ENCODE measurements at places on chromosomes 7 and 10.

DNA sequence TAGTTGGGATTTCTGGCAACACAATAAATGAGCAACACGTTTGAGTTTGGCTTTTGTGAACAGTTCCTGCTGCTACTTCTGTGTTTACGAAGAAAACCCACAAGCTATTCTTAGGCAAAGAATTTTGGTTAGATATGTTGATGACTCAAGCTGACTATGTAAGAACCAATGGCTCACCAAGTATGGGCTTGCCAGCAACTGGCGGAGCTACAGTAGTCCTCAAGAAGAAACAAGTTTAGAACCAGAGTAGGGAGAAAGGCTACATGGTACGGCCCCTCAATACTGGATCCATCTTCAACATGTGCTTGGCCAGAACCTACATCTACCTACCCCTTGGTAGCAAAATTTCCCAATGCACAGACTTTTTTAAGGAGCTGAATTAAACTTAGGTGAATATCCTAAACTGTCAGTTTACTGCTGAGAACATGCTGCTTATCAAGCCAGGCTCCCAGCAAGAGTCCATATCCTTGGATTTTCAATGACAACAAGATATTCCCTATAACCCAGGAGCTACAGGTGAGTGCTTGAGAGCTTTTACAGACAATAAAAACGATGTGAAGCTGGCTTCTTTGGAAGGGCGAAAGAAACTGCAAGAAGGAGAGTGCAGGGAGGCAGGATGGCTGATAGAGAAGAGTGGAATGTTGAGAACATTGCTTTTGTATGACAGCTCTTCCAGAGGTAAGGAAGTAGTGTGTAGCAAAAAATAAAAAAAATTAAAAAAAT is 74.3 kb upstream of the ASAH2 start:
- no peak for DNase-seq

DNA sequence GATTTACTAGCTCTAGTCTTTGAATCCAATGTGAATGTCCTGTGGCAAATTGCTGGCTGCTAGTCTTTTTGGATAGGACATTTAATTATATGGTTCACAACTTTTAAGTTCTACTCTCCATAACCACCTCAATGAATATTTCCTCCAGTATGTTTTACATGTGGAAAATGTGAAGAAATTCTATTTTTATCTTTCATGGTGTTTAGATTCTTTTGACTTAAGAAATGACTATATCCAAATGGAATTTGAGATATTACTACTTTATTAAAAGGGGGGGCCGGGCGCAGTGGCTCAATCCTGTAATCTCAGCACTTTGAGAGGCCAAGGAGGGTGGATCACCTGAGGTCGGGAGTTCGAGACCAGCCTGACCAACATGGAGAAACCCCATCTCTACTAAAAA is 202.0 kb downstream of the ARL4A start:
- DNase-seq = no peak

GRCh38 chr7:139089118-139089517 is 20.4 kb downstream of the ZC3HAV1 start:
- DNase-seq = no peak

DNA sequence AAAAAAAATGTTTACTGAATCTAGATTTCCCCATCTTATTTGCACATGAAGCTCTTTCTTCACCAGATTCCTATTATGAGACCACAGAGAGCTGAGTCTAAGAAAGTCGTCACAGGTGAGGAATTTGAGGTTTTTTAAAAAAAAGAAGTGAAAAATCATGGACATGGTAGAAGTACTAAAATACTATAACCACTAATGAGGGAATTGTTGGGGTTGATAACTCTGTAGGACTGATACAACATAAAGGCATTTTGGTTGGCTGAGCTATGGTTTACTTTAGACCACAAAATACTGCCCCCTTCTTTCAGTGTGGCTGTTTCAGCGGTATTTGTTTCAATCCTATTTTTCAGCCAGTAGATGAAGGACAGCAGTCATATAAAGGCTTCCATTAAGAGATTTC is 1111.3 kb downstream of the TYW1 start:
- no peak for DNase-seq

DNA sequence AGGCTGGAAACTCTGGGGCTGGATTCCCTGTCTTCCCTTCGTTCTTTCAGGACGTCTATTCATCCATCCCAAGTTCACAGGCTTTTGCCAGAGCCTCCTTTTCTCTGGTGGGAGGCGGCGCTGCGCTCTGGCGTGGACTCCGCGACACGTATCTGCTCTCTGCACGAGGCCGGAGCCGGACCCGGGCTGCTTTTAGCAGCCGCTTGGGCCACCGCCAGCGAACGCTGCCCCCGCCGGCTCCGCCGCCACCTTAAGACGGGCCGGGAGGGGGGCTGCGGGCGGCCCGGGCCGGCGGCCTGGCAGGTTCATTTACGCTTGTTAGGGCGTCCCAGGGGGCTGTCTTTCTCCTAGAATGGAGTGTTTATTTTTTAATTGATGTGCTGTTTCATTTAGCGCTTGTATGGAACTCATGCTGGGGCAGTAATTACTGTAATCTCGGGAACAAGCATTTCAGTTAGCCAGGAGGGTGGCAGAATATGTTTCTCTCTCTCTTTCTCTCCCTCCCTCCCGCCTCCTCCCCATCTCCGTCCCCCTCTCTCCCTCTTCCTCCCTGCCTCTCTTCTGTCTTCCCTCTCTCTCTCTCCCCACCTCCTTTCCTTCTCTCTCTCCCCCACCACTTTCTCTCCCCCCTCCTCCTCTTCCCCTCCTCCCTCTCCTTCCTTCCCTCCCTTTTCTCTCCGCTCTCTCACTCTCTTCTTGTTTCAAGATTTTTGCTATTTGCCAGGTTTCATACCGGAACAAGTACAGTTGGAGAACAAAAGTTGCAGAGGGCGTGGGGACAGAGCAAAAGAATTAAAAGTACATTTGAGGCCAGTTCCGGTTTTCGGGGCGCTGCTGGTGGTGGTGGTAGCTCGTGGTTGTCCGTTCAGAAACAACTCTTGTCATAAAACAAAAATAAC is 1.3 kb upstream of the FZD8 start:
- no peak for DNase-seq

DNA sequence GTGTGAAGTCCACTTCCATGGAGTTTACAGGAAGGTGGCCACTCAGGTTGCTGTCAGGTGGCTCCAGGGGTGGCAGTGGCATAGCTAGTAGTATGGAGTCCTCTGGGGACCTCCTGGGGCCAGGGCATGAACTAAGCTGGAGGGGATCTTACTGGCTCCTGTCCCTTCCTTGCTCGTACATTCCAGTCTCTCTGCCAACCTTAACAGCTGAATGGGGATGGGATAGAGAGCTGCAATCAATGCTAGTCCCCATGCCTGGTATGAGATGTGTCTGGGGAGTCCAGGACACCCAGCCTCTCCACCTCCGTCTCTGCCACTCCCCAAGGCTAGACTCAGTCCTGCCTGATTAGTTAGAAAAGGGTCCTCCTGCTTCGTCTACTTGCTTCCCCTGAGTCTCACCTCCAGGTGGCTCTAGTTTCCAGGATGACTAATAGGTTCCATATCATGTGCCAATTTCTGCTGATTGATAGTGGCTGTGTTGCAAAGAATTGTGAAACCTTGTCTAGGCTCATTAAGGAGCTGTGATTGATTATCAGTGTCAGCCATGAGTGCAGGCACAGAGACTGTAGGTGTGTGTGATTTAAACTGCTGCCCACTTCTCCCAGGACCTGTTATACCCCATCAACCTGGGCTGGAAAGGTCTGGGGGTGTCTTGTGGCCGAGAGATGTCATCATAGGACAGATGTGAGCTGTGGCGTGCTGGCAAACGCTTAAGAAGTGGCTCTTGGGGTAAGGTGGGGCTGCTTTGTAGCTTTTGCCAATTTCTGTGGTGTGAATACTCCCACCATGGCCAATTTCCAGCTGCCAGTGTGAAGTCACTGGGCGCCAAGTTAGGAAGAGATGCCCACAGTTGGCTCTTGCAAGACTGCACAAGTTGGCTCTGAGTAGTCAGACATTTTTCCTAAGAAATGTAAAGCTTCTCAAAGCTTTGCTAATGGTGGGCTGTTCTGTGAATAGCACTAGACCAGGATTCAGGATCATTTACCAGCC is 59.8 kb downstream of the COL13A1 start:
- no peak for DNase-seq

- no peak for DNase-seq
These were observed 99.9 kb downstream of the MPP7 start for GRCh38 chr10:28202941-28203352.

DNA sequence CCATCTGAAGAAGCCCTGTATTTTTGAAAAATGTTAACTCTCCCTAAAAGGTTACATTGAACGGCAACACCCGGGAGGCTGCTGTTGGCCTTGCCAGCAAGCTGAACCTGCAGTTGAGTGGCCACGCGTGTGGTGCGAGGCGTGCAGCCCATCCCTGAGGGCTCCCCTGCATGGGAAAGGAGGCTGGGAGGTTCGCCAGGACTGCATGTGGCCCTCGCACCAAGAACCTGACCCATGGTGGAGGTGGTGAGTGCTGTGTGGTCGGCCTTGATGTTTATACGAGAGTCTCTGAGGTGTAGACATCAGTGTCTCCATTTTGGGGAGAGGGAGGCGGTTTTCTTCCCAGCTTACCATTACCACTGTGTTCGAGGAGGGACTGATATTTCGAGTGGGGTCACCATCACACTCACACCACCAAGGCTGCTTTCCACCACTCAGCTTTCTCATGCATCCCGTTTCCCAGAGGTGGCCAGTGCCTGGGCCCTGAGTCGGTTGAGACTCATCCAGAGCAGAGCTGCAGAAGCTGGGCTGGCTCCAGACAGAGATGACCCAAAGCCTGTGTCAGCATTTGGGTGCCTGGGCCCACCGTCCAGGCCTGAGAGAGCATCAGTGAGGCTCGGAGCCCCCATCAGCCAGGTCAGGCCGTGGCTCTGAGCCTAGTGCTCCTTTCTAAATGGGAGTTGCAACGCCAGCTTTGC is 222.6 kb downstream of the EBF3 start:
- DNase-seq = no peak

DNA sequence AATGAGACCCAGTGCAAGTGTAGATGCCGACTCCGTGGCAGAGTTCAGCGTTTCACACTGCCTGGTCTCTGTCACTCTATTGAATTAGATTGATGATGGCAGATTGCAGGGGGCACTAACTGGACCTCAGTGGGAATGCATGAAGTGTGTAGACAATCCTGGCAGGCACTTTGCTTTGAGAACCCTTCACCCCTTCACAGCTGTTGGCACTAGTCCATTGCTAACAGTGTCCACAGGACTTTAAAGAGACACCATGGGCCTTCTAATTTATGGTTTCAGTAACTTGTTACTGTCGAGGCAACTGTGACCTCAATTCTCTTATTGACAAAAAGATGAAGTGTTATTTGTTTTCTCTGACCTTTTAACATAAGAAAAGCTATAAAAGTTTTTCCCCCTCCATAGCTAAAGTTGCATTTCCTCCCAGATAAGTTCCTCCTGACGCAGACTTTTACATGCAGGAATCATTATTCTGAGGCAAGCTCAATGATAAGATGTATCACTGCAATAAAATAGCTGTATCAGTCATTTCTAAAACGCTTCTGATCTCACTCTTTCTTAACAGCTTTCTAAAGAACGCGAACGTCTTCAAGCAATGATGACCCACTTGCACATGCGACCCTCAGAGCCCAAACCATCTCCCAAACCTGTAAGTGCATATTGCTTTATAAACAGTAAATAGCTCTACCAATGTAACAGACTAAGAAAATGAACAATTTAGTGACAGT is 238.9 kb downstream of the FOXP2 start:
- no peak for DNase-seq

- DNase-seq = no peak
These were observed 89.9 kb downstream of the CDH23 start for GRCh38 chr10:71486484-71487114.

Data from stimulated activated naive B cell treated with anti-CD40 and anti-IgM and Interleukin-4, amounts not matched to agents 10 μg/mL and 1 μg/mL and 100 μg/mL, for 72 hours (primary cell).